ENCODE measurements at places on chromosomes 16 and 17.
A peak's percentile ranks its signal among the peaks of the same experiment; 100 is the strongest.

DNA sequence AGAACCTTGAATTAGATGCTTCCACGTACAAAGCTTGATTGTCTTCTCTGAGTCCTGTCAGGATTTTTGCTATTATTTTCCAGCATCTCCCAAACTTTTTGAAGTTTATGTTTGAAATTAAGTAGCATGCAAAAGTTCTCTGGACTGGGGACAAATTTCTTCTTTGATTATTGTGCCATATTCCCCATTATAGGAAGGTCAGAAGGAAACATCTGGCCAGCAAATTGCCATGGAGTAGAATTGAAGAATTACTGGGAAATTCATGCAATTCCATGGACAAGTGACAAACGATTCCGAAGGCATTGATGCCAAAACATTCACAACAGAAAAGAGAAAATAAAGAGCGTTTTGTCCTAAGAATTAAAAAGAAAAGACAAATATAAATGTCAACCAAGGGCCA, 737.2 kb downstream of the CDH11 start:
- no peak for DNase-seq

- DNase-seq, result peak; percentile 62
Measured at GRCh38 chr17:35295686-35296085, 52.8 kb downstream of the SLFN5 start.

GRCh38 chr16:61812251-61812650, 224.0 kb downstream of the CDH8 start:
- DNase-seq, result no peak

DNA sequence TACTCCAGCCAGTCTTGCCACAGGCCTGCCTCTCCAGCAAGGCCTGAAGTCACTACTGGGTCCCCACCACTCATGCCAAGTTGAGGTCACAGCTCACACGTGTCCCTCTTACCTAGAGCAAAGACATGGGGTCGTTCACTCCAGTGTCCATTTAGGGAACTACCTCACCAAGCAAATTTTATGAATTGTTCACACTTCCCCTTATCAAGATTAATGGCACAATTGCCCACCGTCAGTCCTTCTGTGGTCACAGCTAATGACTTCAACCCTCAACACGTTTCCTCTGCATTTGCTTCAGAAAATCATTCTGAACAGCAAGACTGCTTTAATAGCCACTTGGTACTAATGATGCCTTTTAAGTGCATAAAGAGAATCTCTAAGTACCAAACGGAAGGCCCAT, 14.6 kb downstream of the IRX6 start:
- no peak for DNase-seq

- DNase-seq, result no peak
Measured at GRCh38 chr16:3530371-3530914, 29.6 kb downstream of the CLUAP1 start.

DNA sequence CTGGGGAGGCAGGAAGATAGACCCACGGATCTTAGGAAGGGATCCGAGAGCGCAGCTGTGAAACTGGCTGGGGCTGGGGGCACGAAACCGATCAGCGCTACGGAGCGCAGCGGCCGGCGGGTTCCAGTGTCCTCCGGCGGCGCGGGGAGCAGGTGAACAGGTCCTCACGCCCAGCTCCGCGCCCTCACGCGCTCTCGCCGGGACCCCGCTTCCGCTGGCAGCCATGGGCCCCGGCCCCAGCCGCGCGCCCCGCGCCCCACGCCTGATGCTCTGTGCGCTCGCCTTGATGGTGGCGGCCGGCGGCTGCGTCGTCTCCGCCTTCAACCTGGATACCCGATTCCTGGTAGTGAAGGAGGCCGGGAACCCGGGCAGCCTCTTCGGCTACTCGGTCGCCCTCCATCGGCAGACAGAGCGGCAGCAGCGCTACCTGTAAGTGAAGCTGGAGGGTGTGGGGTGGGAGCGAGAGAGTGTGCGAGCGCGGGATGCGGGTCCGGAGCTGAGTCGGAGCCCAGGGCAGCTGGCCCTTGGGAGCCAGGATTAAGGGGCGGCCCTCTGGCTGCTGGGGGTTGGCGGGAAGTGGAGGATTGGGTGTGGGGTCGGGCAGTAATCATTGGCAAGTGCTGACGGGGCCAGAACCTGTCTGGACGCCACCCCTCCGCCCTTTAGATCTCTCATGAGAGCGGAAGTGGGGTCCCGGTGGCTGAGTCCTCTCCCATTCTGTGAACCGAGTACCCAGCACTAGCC, 479 bp downstream of the ITGA3 start:
- DNase-seq, result peak; percentile 68

- DNase-seq, result peak; percentile 5
Measured at GRCh38 chr17:44655983-44656710, at the start of gene MEIOC. TSS of gene MEIOC (plus strand) at chr17:44656468. CDS start at chr17:44656614, 146 bp downstream.

GRCh38 chr16:78297066-78297666, 197.7 kb downstream of the WWOX start:
- DNase-seq, result no peak

- DNase-seq, result no peak
Measured at GRCh38 chr17:64608571-64608981, 53.5 kb downstream of the SMURF2 start.

DNA sequence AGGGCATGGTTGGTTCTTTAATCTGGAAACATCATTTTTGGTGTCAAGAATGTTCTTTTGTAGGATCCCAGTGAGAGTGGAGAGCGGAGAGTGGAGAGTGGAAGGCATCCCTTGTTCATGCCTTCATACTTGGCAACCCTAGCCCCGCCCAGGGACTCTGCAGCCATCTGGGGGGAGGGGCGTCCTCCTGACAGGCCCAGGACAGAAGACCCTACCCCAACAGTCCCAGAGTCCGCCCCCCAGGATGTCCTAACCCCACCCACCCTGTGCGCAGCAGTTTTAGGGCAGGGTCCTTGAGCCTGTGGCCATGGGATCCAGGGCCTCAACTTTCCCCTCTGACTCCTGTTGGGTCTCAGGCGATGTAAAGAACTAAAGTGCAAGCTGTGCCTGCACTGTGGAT, 4.5 kb downstream of the SLC26A11 start:
- DNase-seq, result no peak

DNA sequence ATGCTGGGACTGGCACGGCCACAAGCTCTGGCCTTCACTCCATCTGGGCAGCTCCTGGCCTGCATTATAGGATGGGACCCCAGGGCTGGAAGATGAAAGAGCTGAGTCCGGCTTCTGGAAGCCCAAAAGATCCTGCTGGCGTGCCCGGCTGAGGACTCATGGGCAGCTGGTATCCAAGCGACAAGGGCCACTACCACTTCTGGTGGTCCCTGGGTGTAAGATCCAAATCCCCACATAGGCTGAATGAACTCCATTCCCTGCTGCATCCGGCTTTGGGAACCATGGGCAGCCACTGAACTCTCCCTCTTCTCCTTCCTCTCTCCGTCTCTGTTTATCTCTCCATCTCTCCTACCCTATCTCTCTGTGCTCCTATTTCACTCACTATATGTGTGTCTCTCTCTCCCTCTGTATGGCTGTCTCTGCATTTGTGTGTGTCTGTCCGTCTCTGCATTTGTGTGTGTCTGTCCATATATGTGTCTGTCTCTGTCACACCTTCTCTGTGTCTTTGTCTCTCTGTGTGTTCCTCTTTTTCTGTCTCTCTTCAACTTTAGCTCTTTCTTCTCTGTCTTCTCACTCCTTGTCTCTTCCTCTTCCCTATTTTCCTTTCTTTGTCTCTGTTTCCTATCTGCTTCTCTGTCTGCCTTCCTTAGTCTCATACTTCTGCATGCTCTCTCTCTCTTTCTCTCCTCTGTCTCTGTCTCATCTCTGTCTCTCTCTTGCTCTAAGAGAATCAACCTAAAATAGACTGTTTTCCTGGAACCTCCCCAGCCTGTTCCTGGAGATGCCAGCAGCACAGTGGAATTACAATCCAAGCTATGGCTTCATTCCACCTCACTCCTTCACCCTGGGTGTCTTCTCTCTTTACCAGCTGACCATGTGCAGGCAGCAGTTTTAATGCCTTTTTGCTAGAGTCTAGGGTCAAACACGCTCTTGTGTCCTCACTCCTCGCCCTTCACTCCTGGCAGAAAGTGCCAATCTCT, 60.4 kb upstream of the IRX6 start:
- no peak for DNase-seq

DNA sequence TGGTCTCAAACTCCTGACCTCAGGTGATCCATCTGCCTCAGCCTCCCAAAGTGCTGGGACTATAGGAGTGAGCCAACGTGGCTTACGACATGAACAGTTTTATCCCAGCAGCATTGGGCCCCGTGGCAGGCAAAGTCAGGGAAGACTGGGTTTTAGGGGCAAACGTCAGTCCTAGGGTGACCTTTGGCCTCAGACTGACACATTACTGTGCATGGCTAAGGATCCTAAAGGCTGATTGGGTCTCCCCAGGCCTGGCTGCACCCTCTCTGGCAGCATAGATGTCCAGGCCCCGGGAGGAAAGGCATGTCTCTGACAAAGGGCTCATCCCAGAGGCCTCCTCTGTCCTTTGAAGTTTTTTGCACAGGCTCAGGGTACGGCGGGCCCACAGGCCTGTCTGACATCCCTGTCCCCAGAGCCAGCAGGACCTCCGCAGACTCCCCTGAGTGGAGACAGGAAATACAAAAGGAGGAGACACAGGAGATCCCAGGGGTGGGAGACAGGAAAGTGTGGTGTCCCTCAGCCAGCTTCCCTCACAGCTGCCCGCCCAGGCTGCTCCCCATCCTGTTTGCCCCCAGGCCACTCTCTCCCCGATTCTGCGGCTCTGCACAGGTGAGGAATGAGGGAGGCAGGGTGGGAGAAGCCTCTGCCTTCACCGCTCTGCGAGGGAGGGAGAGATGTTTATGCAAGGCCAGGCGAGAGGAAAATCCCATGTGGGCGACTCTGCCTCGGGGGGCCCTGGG, 54.5 kb upstream of the MTSS2 start:
- no peak for DNase-seq

GRCh38 chr17:2406903-2407790, 6.3 kb upstream of the MNT start:
- peak; percentile 97 for DNase-seq

GRCh38 chr17:750431-751037, 1.5 kb downstream of the GEMIN4 start:
- DNase-seq, result no peak

GRCh38 chr16:28282045-28282444, 10.3 kb upstream of the SBK1 start:
- DNase-seq, result no peak

- no peak for DNase-seq
Measured at GRCh38 chr17:82089723-82090548, 8.1 kb downstream of the FASN start.

- no peak for DNase-seq
Measured at GRCh38 chr16:972316-973002, 1.7 kb upstream of the LMF1 start.

DNA sequence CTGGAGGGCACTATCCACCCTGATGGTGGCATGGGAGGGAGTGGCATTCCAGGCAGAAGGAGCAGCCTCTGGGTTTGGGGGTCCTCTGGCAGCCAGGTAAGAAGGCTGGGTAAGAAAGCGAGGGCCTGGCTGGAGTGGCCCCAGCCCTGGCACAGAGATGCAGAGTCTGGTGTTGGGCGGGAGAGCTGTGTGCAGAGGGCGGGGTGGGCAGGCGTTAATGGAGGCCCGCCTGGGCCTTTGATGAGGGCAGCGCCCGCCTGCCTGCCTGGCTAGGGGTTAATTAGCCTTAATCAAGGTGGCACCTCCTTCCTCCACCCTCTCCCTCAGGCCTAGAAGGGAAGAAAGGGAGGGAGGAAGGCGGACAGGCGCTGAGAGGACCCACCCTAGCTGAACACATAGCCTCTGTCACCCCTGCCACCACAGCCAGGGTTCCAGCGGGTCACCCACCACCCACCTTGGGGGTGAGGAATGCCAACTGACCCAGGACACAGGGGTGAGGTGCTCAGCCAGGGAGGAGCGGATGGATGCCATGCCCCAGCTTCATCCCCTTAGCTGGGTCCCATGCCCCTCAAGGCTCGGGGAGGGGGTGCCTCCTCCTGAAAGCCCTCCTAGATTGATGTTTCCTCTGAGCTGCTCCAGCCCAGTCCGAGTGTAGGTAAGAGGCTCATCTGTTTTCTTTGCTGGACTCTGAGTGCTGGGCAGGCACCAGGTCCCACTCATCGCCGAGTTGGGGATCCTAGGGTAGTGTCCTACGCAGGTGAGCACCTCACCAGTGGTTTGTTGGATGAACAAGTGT, 13.4 kb upstream of the FAM83G start:
- no peak for DNase-seq

DNA sequence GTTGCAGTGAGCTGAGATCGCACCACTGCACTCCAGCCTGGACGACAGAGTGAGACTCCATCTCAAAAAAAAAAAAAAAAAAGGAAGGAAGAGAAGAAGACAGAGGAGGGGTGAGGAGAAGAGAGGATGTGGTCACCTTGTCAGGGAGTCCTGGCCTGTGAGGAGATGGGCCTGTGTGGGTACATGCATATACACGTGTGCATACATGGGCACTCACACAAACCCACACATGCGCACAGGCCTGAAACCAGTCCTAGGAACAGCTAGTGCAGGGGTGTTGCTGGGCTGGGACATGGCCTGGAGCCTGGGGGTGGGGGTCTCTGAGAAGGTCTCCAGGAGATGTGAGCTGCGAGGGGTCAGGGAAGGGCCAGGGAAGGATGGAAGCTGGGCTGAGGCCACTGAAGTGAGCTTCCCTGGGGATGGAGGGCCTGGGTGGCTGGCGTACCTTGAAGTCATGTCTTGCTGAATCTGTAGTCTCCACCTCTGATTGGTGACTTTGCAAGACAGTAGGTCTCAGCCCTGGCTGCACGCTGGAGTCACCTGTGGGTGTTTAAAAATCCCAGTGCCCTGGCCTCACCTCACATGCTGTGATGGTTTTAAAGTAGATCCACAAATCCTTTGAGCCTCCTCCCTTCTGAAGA, 72.4 kb downstream of the MRM1 start:
- DNase-seq, result no peak

GRCh38 chr16:88469615-88470395, 16.7 kb downstream of the ZFPM1 start:
- DNase-seq, result no peak

GRCh38 chr17:74454197-74455024, 12.0 kb upstream of the CD300A start:
- DNase-seq, result peak; percentile 89

DNA sequence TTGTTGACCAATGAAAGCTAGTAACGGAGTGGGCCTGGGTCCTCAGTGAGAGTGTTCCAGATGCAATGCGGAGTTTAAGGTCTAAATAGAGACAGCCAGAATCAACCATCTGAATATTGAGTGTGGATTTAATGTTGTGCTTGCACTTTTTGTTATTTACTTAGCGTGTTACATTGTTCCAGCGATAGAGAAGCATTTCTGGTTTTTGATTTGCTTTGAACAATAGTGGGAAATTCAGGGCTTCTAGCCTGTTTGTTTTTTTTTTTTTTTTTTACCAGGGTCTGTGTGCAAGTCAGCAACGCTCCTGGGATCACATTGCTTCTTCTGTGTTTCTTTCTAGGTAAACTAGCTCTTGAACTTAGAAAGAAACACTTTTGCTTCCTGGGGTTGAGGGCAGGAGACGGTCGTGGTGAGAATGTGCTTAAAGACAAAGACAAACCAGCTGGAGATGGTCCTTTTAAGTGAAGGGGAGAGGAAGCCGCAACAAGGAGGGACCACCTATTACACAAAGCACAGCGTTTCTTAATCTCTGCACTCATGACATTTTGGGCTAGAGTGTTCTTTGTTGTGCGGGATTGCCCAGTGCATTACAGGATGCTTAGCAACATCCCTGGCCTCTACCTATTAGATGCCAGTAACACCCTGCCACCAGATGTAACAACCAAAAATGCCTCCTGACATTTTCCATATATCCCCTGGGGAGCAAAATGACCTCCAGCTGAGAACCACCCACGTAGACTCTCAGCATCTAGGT, 119.2 kb downstream of the MAP2K6 start:
- DNase-seq, result no peak

All from cardiac fibroblast (primary cell).